Mesothelial cell of epicardium (in vitro differentiated cells): ENCODE measurements at places on chromosomes 7 and 10. TPM values are rescaled to one million over a fixed set of nuclear protein-coding genes. Genes with fewer than 3 reads are reported as not detected.

MMP21 gene
- total RNA-seq, result 0.18 to 0.27 TPM (median 0.23 TPM) in 3 replicates

DNA sequence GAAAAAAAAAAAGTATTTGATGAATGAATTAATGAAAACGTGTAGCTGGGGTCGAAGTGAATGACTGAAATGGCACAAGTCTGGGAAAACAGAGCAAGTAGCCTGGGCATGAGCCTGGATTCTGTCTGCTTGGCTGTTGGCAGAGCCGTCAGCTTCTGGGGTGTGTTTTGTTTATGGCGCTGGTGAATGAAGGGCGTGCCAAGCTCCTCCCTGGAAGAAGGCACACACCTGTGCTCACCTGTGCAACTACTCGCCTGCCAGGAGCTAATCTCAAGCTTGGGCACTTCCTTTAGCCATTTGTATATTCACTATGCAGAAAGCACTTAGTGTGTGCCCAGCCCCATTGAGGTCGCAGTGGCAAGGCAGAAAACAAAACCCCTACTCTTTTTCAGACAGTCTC, 74.1 kb downstream of the GTF2IRD1 start:
- DNase-seq, result no peak

DNA sequence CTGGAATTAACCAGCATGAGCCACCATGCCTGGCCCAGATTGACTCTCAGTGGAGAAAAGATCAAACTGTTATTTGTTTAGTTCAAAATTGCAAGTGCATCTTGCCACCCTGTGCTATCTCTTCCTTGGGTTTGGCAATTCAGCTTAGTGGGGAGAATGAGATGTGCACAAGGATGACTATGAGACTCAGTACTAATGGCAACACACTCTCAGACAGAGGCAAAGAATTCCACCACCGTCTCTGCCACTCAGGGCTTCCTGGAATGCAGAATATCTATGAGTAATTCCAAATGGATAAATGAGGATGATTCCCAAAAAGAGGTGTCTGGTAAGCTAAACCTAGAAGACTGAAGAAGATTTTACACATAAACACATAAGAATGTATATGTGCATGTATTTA, 525.8 kb downstream of the NRG3 start:
- DNase-seq, result no peak

- DNase-seq, result no peak
These were observed 29.3 kb upstream of the MTPAP start for GRCh38 chr10:30378201-30378995.

STMP1 gene
- 46.3 to 48.6 TPM (median 47.7 TPM) in 3 replicates for total RNA-seq

DNA sequence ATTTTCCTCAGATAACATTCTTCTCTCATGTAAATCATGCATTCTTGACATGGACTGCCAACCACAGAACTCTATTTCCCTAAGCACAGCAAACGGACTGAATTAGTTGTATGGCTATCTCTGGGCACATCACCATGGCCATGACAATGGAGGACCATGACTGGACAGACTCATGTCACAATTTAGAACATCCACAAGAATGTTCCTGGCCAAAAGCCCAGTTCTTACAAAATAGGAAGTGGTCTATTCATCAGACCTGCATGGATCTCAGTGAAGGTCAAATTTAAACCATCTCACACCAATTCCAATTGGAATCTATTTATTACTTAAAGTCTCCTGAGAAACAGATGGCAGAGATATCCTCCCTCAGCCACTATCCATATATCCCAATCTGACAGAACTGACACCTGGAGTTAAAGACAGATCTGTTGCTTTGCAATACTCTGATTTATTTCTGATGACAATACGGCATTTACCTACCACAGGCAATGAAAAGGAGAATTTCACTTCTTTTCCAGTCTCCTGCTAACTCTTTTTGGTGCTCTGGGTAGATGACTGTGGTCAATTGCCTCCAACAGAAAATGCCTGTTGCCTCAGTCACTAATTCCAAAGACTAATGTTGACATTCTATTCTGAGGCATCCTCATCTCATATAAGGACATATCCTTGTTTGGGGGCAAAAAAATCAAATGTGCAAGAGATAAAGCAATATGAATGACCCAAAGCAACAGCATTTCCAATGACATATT, 254.8 kb downstream of the HTR7 start:
- no peak for DNase-seq

- DNase-seq, result no peak
These were observed 421.9 kb downstream of the SORCS3 start for GRCh38 chr10:105062951-105063350.

DNA sequence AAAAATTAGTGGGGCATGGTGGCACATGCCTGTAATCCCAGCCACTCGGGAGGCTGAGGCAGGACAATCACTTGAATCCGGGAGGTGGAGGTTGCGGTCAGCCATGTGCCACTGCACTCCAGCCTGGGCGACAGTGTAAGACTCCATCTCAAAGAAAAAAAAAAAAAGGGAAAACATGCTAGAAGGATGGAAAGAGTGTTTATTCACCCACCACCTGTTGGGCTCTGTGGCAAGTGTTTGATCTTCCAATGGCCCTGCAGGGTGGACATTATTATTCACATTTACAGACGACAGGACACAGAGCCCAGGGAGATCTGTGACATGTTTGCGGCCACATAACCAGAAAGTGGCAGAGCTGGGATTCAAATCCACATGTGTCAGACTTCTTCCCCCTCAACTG, 33.2 kb upstream of the SMARCD3 start:
- no peak for DNase-seq

- DNase-seq, result no peak
These were observed 28.0 kb upstream of the SLC39A12 start for GRCh38 chr10:17923728-17924127.

ETV1 gene
- 23.0 to 26.6 TPM (median 25.2 TPM) in 3 replicates for total RNA-seq

AQP1 gene
- total RNA-seq, result 10.7 to 11.1 TPM (median 10.9 TPM) in 3 replicates

- DNase-seq, result peak; percentile 24
These were observed 282.1 kb downstream of the KCND2 start for GRCh38 chr7:120554960-120555571.

DNA sequence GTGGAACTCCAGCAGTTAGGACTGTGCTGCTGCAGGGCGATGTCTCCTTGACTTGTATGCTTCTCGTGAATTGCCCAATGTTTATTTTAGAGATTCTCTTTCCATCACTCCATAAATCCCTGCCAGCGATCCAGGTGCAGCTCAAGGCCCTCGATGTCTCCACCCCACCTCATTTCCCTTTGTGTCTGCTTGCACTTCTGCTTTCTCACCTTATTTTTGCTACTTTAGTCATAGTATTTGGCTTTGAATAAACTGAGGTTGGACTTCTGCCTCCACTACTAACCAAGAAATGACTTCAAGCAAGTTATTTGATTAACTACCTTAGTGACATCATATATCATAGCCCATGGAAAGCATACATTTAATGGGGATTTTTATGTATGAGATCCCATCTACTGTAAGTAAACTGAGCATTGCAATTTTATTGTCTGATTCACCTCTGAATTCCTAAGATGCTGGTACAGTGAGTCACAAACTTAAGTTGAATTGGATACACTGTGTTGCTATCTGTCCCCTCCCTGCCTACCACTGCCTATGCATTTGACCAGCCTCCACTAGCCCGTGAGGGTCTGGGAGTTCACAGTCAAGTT, 255.8 kb downstream of the ABCA13 start:
- no peak for DNase-seq

- DNase-seq, result no peak
These were observed 23.5 kb upstream of the PTN start for GRCh38 chr7:137366995-137367394.

RSPH10B2 gene
- total RNA-seq, result 0.45 to 0.95 TPM in 2 of 3 replicates, not detected in the other

DNA sequence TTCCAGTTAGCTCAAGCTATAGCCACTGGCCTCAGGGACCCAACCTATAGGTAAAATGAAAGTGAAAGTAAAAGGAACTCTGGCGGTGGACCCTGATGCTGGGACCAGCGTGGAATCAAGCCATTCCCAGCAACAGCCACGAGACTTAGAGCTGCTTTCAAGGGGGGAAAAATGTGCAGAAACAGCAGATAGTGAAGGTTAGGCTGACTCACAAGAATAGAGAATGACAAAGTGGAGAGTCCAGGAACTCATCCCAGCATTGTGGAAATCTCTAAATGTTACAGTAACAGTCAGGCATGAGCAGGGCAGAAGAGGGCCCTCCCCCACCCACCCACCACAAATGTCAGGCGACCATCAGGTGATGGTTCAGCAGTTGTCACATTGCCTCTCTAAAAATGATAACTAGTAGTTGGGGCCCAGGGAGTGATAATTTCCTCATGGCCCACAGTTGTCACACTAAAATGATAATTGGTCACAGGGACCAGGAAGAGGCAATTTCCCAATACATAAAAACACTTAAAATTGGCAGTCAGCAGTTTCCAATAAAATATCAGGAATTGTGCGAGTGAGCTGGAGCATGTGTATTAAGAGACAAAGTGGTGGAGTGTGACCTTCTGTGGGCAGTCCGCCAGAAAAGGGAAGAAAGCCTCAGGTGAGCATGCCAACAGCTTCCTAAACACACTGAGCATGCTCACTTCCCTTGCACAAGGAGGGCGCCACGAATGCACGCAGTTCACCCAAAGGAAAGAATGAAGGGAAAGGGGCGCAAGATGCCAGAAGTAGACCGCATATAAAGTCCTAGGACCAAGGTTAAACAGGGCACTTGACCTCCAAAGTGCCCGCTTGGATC, 129.8 kb upstream of the PPP1R3A start:
- DNase-seq, result no peak

- DNase-seq, result no peak
These were observed 311.7 kb upstream of the NFE2L3 start for GRCh38 chr7:25840209-25840792.

TSPAN33 gene
- 6.4 to 7.4 TPM (median 7.0 TPM) in 3 replicates for total RNA-seq

GRCh38 chr10:90775351-90776028, 82.3 kb downstream of the HTR7 start:
- no peak for DNase-seq

PDGFA gene
- 74.0 to 78.8 TPM (median 75.3 TPM) in 3 replicates for total RNA-seq

GRCh38 chr7:157053118-157053517, 42.7 kb upstream of the MNX1 start:
- peak; percentile 1 for DNase-seq

ELN gene
- 32.9 to 37.4 TPM (median 33.2 TPM) in 3 replicates for total RNA-seq

- DNase-seq, result no peak
These were observed 97.2 kb upstream of the LYZL1 start for GRCh38 chr10:29191674-29192073.

GRCh38 chr7:41104631-41105030, 598.3 kb downstream of the INHBA start:
- DNase-seq, result no peak

GRCh38 chr7:87874066-87874465, 2.1 kb downstream of the SLC25A40 start:
- DNase-seq, result no peak

DNA sequence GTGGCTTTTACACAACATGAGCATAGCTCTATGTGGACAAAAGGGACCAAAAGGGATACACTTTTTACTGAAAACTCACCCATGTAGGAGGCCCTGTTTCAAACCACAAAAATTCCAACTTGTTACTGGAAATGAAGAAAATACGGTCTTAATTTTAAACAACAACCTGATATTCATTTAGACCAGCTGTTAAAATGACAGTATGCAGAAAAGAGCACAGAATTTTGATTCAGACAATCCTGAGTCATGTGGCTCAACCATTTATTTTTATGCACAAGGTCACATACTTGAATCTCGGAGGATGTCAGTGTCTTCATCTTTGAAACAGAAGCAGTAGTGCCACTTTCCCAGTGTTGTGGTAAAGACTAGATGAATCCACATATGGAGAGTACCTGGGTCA, 426.5 kb upstream of the NFE2L3 start:
- no peak for DNase-seq

ADAM12 gene
- total RNA-seq, result 10.1 to 13.4 TPM (median 13.3 TPM) in 3 replicates

DNA sequence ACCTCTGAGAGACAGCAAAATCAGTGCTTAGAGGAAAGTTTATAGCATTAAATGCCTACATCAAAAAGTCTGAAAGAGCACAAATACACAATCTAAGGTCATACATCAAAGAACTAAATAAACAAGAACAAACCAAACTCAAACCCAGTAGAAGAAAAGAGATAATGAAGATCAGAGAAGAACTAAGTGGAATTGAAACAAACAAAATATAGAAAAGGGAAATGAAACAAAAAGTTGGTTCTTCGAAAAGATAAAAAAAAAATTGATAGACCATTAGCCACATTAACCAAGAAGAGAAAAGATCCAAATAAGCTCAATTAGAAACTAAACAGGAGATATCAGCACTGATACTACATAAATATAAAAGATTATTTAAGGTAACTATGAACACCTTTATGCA, 280.0 kb upstream of the NRG3 start:
- DNase-seq, result no peak

NKX2-3 gene
- total RNA-seq, result not detected in 3 replicates

STK32C gene
- total RNA-seq, result 8.0 to 9.9 TPM (median 8.4 TPM) in 3 replicates

GRCh38 chr7:128937647-128938543, at the start of gene IRF5:
Gene IRF5, plus strand, starts transcription at chr7:128937927. Its CDS starts 4,155 bp downstream, at chr7:128942082.
- peak; percentile 39 for DNase-seq

- DNase-seq, result no peak
These were observed 21.6 kb upstream of the ZFAND2A start for GRCh38 chr7:1181640-1182039.

DNA sequence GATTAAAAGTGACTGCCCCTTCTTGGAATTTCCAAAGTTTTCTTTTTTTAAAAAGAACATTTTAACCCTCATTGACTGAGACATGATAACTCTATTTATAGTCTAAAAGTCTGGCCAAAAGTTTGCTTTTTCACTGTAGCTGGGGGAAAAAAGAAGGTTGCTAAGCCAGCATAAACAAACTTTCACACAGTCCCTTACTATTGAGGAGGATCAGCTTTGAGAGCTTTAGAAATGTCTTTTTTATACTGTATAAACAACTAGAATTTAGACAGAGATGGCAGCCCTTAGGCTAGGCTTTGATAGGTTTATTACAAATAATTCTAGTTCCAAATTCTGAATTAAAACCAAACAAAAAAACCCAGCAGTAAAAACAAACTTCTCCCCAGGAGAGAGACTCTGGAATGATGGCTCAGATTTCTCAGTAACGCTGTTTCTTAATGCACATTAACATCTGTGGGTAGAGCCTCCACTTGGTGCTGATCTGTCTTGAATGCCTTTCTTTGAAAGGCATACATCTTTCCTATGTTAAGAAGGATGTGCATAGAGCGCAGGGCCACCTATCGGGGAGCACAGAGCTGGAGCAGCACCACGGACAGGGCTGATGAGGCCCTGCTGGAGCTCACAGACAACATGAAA, 100.9 kb upstream of the PDLIM1 start:
- DNase-seq, result no peak

PTN gene
- total RNA-seq, result 145 to 179 TPM (median 164 TPM) in 3 replicates

BMS1 gene
- total RNA-seq, result 21.4 to 21.8 TPM (median 21.8 TPM) in 3 replicates

TUBAL3 gene
- 0.11 to 0.22 TPM in 2 of 3 replicates, not detected in the other for total RNA-seq

DPP6 gene
- 0.09 to 0.18 TPM (median 0.13 TPM) in 3 replicates for total RNA-seq

- DNase-seq, result peak; percentile 81
These were observed at the start of gene GATA3 for GRCh38 chr10:8054494-8055407. Gene GATA3, plus strand, starts transcription at chr10:8054688. Its CDS starts 968 bp downstream, at chr10:8055656.

DNA sequence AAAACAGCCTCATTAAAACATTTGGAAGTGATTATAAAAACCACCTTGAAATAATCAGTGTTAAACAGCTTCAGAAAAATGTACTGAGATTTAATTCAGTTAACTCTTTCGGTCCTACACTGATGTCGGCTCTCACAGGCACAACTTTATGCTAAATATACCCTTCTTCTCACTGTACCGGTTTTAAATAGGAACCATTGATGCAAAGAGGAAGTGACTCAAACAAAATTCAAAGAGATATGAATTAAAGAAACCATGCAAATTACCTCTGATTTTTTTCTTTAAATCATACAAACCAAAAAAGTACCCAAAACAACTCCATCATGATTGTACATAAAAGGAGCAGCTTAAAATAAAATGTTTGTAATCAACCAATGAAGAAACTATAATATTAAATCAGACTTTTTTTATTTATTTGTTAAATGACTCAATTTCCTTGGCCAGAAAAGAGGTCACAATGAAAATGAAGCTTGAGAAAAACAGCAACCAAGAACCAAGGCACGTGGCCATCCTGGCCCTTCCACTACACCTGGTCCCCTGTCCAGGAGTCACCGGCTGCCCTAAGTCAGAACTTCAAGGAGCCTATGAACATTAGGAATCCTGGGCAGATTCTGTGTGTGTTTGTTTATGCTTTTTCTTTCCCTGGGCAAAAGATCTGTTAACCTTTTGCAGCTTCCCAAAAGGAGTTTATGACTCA, 73.0 kb upstream of the CABCOCO1 start:
- no peak for DNase-seq
